ENCODE measurements at places on chromosomes 6 and 20.

- no peak for DNase-seq
These were observed 9.1 kb downstream of the SDC4 start for GRCh38 chr20:45339084-45339483.

DNA sequence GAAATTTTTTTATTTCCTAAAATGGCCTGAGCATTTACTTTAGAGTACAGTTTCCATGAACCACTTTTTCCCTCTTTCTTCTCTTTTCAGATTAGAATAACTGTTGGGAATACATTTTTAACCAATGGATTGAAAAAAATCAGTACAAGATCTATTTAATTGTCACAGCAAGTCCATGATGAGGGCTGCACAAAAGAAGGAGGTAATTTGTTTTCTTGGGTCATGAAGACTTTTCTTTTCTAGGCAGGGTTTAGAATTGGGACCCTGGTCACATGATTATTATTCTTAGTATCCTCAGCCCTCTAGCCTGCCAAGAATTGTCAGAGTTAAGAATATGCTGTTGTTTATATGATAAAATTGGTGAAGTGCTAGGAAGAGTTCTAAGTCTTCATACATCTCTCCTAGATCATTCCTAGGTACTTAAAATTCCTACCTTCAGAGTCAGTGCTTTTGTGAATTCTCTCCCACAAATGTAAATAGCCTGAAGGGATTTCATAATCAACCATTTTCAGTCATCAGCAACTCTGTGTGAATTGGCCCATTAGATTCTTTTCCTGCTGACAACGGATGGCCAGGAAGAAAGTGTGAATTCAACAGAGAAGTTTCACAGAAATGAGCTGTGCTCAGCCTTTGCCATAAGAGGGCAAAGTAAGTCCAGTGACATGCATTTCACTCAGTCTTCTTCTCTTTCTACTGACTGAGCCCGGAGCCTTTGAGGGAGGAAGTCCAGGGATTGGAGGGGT, 32.4 kb upstream of the TPBG start:
- DNase-seq = no peak

GRCh38 chr6:138503881-138504680, 4.8 kb upstream of the NHSL1 start:
- no peak for DNase-seq

- no peak for DNase-seq
These were observed 49.2 kb upstream of the ALDH8A1 start for GRCh38 chr6:134999107-134999506.

DNA sequence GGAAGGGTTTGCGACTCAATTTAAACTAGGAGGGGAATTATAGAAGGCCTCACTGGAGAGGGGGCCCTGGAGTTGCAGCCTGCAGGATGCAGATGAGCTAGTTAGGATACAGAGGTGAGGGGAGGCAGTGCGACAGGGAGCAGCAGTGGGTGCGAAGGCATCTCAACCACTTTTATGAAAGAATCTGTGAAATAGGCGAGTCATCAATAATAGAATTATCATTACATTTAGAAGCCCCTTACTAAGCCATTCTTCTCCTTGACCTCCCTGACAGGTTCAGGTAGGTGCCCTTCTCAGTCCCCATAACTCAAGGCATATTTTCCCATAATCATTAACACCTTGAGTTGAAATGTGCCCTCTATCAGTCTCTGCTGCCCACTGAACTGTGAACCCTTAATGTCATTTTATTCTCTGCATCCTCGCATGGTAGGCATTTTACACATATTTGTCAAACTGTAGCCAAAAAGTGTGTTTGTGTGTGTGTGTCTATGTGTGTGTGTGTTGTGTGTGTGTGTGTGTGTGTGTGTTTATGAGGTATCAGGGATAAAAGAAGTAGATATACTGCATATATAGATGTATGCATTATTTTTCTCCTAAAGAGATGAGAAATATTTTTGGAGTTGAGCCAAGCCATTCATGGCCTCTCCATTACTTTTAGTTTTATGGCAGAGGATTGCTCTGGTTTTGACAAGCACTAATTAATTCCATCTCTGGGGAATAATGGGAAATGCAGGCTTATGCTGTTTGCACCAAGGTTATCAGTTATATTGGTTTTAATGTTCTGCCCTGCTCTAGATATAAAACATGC, 898.8 kb downstream of the KIF16B start:
- no peak for DNase-seq

DNA sequence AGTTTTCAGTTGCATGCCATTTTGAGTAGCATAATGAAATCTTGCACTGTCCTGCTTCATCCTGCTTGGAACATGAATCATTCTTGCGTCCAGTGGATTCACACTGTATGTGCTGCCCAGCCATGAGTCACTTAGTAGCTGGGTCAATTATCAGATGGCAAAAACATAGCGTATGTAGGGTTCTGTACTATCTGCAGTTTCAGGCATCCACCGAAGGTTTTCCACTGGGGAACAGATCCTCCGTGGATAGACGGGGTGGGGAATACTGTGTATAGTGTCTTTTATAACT, 61.4 kb downstream of the IL22RA2 start:
- DNase-seq = no peak

DNA sequence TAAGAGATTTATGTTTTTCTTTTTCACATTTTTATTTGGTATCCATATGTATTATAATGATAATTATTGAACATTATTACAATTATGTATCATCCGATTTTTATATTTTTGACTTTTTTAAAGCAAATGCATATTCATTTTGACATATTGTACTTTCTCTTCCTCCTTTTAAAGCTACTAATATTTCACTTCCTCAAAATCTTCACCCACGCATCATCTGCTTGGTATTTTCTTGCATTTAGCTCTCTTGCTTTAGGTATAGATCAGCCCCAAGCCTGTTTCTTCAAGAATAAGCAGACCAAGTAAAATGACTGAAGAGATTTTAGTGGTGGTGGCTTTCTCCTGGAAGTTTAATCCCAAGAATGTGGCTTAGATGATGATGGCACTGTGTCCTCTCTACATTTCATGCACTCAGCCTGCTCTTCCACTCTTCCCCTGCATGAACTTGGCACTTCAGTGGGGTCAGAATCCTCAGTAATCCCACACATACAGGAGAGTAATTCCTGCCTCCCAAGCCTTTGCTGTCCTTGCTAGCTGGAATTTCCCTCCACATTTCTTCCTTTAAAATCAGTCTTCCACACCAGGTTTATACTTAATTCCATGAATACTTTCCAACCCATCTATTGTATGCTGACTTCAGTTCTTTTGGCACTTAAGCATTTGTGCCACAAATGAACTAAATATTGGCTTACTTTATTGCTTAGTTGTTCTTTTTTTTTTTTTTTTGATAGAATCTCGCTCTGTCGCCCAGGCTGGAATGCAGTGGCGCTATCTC, 8.2 kb downstream of the NCOA7 start:
- no peak for DNase-seq

- DNase-seq = peak; percentile 12
These were observed 140.5 kb upstream of the ATXN1 start for GRCh38 chr6:16901782-16902181.

DNA sequence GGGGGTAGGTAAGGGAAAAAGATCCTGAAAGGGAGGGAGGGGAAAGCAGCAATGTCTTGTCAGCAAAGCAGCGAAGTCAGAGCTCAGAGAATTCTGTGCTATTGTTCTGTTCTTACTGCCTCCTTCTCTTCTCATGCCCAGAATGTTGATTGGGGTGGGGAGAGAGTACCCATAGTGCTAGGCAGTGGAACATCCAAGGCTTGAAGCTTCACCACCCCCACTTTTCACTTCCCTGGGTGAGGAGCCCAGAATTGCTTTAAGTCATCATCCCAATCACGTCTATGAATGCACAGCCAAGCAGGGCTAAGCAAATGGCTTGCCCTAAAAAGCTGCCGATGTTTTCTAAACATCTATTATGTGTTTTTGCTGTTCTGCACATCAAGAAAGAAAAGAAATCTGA, 16.5 kb downstream of the REPS1 start:
- DNase-seq = no peak

- no peak for DNase-seq
These were observed 34.5 kb upstream of the BPIFA2 start for GRCh38 chr20:33133373-33133941.

- no peak for DNase-seq
These were observed 119.5 kb downstream of the PTPRK start for GRCh38 chr6:128400875-128401274.

GRCh38 chr6:24655215-24655614, 9.2 kb upstream of the KIAA0319 start:
- no peak for DNase-seq

DNA sequence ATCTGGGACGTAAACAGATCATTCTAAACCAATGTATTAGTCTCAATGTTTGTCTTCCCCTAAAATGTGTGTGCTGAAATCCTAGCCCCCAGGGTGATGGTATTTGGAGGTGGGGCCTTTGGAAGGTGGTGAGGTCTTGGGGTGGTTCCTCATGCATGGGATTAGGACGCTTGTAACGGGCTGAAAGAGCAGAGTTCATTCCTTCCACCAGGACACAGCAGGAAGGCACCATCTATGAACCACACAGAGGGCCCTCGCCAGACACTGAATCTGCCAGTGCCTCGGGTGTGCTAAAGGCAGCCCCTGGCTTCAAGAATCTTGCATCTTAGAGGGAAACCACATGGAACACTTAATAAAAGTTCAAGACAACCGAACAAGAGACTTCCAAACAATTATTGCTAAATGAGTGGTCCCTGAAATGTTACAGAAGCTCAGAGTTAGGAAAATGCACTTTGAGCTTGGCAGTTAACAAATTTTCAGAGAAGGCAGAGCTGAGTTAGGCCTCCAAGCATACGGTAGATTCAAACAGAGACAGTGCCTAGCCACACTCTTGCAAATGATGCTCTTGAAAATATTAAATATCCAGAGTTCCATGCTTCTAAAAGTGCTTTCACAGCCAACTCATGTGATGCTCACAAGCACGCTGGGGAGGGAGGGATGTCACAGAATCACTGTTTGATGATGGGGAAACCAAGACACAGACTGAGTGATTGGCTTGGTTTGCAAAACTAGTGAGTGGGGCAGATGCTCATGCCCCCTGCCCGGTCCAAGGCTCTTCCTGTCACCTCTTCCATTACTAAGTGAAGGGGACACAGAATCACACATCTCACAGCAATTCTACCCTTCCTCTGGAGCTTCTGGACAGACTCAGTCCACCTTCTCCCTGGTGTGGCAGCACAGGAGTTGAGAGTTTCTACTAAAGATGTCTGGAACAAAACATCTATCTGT, 27.4 kb downstream of the TBC1D7 start:
- DNase-seq = no peak

GRCh38 chr6:149934249-149935156, 7.3 kb upstream of the ULBP2 start:
- no peak for DNase-seq

- DNase-seq = no peak
These were observed 45.5 kb upstream of the NRN1 start for GRCh38 chr6:6052216-6052615.

DNA sequence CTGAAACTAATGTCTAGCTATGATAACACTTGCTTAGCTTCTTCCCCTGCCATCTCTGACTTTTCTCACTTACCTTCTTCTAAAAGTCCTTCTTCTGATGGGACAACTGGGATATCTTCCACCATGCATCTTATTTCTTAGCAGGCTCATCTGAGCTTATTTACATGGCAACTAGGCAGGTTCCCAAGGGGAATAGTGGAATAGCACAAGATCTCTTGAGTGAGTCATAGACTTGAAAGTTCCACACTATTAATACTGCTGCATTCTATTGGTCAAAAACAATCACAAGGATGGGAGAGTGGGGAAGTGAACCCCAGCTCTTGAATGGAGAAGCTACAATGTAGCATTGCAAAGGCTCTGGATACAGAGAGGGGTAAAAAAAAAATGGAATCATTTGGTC, 142.1 kb downstream of the HAO1 start:
- DNase-seq = no peak

- DNase-seq = no peak
These were observed 280.6 kb downstream of the HDGFL1 start for GRCh38 chr6:22849921-22850320.

DNA sequence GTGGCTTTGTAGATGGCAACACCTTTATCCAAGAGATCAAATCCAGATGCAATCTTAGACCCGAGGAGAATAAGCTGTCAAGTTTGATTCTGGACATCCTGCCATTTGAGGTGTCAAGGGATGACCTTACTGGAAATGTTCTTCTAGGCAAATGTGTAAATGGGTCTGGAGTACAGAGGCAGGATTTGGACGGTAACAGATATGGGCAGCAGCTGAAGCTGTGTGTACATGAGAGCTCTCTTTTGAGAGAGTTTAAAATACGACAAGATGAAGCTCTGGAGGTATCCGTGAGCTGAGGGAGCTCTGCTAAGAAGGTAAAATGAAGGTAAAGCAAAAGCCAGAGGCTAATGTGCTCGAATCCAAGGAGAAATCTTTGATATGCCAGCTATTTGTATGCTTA, 56.6 kb downstream of the RALGAPA2 start:
- DNase-seq = no peak

DNA sequence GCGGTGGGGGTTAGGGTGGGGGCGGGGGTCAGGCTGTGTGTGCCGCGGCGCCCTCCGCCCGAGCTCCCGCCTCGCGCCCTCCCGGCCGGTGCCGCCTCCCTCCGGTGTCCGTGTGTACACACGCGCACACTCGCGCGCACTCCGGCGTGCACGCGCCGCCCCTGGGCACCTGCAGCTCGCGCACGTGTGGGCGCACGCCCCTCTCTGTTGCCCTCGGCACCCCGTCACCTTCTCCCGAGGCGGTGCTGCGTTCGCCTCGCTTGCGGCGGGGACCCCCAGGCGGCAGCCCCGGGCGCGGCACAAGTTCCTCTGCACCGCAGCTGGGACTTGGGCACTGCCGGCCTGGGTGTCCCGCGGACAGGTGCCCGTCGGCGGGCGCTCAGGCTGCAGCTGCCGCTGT, 525 bp downstream of the MACROD2 start:
- DNase-seq = no peak

DNA sequence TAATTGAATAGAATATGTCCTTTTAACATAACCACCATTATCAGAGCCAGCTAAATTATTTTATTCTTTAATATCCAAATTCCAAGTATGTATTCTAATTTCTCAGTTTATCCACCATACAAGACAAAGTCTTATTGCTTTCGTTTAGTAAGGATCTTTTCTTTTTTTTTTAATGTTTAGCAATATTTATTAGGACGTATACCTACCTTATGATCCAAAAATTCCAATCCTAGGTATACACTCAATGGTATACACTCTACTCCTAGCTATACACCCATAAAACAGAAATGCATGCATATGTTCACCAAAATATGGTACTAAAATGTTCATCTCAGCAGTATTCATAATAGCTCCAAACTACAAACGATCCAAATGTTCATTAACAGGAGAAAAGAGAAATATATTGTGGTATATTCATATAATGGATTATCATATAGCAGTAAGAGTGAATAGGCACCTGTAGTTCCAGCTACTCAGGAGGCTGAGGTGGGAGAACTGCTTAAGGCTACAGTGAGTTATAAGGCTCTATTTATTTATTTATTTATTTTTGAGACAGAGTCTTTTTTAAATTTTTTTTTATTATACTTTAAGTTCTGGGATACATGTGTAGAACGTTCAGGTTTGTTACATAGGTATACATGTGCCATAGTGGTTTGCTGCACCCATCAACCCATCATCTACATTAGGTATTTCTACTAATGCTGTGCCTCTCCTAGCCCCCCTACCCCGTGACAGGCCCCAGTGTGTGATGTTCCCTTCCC, 17.3 kb downstream of the TNFAIP3 start:
- DNase-seq = no peak

- no peak for DNase-seq
These were observed 648.4 kb upstream of the EYS start for GRCh38 chr6:66355471-66355870.

- DNase-seq = no peak
These were observed 247.3 kb upstream of the PDE10A start for GRCh38 chr6:165910184-165910966.

GRCh38 chr6:152973916-152974315, 8.9 kb downstream of the FBXO5 start:
- DNase-seq = no peak

- DNase-seq = no peak
These were observed 9.4 kb downstream of the SNX5 start for GRCh38 chr20:17959257-17959627.

All from thoracic aorta (tissue), 2 donors.